ENCODE measurements at places on chromosomes 2 and 18.

GRCh38 chr2:222576171-222577081 lies 79.5 kb downstream of the FARSB start:
- no peak for DNase-seq

- no peak for DNase-seq
These were observed 52.3 kb upstream of the ELOA2 start for GRCh38 chr18:47087676-47088075.

DNA sequence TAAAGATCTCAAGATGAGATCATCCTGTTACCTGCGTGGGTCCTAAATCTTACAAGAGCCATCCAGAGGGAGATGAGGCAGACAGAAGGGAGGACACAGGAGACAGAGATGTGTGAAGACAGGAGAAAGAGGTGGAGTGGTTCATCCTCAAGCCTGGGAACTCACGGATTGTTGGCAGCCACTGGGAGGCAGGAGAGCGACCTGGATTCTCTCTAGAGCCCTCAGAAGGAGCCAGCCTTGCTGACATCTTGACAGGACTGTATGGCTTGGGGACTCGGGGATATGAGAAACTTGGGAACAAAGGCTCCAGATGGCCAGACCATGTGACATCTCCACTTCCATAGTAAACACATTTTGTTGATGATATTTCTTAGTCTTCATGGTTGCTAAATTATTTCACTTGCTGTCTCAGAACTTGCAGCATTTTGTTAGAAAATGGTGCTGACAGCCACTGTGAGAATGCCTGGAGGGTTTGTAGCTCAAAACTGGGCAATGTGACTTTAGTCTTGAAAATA lies 57.8 kb upstream of the MC2R start:
- DNase-seq = no peak

- DNase-seq = no peak
These were observed 7.1 kb downstream of the NEURL3 start for GRCh38 chr2:96498021-96498431.

GRCh38 chr2:113207021-113207420 lies 33.2 kb downstream of the PSD4 start:
- no peak for DNase-seq

- no peak for DNase-seq
These were observed 165.9 kb downstream of the DYSF start for GRCh38 chr2:71619230-71619741.

GRCh38 chr2:70261501-70261900 lies 3.6 kb downstream of the PCYOX1 start:
- no peak for DNase-seq

DNA sequence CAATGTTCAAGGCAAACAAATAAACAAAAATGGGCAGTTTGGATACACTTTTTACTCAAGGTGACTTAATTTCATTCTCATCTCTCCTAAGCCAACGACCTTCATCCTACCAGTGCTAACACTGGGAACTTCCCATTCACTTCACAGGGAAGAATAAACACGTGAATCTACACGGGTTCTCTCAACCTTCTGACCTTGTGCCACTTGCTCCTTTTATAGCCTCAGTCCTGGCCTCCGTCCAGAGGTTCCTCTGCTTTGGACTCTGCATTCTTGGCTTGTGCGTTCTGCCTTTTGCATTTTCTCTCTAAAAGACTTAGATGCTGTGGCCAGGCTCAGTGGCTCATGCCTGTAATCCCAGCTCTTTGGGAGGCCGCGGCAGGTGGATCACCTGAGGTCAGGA lies 13.8 kb downstream of the ZNF2 start:
- no peak for DNase-seq

DNA sequence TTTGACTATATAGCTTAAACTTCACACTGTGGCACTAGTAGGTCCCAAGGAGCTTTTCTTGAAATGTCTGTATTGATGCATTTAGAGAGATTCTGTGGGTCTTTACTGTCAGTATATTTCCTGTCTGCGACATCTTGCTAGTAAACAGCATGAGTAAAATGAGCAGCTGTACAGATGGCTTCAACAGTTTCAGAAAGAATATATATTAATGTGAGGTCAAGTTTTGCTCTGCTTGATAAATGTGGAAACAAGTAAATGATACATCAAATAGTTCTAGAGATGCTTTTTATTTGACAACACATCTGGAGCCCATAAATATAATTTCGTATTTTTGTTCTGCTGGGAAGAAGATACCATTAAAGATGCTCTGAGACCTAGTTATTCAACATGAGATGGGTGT lies 310.9 kb upstream of the COL3A1 start:
- no peak for DNase-seq

- DNase-seq = no peak
These were observed 108.8 kb downstream of the SLC4A10 start for GRCh38 chr2:161733025-161733424.

DNA sequence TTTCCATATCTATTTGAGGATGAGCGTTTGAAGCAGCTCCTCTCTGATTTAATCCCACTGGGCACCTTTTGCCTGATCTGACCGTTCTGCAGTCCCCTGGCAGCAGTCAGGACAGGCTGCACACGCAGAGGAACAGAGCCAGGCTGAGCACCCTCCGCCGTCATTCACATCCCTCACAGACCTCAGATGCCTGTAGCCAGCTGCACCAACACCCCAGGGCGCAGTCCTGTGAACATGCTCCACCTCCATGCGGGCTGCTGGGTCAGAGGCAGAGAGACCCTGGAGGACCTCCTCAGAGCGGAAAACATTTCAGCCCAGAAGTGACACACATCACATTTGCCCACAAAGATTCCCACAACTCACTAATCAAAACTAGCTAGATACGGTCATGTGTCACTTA lies 146.1 kb downstream of the SEPTIN10 start:
- DNase-seq = no peak

DNA sequence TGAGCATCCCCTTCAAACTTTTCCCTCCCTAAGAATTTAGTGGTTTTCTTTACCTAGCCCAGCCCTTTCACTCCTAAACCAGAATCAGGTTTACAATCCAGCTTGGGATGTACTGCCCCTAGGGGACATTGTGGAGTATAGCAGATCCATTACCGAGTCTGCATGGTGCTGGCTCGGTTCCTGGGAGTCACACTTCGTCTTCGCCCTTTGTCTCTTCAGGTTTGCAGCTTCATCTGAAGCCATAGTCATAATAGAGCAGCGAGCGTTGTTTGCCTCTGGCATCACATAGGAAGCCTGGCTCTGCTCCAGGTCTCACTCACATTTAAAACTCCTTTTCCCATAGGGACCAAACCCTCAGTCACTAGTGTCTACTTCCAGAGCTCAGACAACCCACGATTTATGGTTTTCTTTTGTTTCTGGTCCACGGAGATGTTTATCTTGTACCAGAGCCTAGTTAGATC lies 16.8 kb upstream of the LYPD6 start:
- peak; percentile 64 for DNase-seq

DNA sequence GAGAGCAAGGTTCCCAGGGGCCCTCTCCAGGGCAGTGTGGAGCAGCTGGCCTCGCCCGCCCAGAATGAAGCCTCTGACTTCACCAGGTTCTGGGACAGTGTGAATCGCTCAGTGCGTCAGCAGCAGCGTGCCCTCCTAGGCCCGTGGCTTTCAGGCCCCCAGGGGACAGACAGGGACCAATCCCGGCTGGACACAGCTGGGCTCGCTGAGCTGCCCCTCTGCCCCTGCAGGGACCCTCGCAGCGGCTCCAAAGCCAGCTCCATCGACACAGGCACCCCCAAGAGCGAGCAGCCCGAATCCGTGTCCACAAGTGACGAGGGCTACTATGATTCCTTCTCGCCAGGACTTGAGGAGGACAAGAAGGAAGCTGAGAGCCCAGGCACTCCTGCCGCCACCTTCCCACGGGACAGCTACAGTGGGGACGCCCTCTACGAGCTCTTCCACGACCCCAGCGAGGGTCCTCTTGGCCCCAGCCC lies 7.6 kb downstream of the AMER3 start:
- DNase-seq = no peak

- peak; percentile 48 for DNase-seq
These were observed 51.7 kb downstream of the NOP58 start for GRCh38 chr2:202317080-202317857.

- DNase-seq = no peak
These were observed 17.1 kb downstream of the ANKRD44 start for GRCh38 chr2:197293252-197294007.

DNA sequence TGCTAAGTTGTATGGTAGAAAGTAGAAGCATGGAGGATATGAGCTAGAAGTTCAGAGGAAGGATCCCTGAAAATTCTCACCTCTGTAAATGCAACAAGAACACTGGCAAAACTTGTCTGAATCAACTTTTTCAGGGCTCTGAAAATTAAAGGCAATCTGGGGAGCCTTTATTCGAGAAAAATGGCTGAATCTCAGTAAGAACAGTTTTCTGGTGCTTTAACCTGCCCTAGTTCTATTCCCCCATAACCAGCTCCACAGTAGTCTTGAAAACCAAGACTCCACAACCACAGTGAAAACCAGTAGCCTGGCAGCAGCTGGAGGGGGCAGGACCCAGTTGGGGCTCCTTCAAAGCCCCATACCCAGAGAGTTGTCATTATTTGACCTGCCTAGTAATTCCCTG lies 42.6 kb downstream of the ALPK2 start:
- DNase-seq = no peak

DNA sequence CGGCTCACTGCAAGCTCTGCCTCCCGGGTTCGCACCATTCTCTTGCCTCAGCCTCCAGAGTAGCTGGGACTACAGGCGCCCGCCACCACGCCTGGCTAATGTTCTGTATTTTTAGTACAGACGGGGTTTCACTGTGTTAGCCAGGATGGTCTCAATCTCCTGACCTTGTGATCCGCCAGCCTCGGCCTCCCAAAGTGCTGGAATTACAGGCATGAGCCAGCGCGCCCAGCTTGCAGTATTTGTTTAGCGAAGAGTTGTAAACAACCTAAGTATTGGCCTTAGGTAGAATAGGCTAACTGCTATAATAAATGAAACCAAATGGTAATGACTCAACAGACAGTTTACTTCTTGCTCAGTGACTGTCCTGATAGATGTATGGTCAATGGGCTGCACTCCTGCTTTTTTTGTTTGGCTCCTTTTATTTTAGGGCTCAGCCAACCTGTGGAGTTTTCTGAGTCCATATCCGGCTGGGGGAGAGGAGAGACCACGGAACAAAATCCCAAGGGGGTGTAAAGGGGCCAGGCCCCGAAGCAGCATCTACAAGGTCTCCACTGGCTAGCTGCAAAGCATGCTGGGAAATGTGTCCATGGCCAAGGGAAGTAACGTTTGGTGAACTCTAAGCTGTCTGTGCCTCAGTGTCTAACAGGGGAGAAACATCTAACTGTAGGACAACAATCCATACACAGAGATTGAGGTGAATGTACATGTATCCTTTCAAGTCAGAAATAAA lies 841.0 kb upstream of the ID2 start:
- no peak for DNase-seq

- no peak for DNase-seq
These were observed 671.0 kb upstream of the ACVR2A start for GRCh38 chr2:147173798-147174197.
